ENCODE measurements at places on chromosomes 7 and 10.

GRCh38 chr7:30252885-30253795 lies 31.3 kb upstream of the ZNRF2 start:
- DNase-seq, result no peak

DNA sequence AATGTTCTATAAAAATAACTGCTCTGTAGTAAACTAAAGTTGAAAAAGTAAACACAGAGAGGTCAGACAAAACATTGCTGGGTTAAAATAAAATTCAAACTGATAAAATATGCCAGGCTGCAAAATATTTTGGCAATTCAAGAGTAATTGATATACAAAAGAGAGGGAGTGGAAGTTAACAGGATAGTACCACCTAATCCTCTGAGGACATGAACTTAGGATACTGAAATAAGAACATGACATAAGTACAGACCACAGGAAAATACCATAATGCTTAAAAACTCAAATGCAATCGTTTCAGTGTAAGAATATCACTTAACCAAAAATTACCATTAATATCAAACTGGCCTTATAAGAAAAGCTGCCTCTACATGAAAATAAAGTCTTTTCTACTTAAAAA lies 37.6 kb upstream of the GPR22 start:
- DNase-seq, result no peak

GRCh38 chr10:20616056-20616671 lies 280.9 kb downstream of the NEBL start:
- no peak for DNase-seq

DNA sequence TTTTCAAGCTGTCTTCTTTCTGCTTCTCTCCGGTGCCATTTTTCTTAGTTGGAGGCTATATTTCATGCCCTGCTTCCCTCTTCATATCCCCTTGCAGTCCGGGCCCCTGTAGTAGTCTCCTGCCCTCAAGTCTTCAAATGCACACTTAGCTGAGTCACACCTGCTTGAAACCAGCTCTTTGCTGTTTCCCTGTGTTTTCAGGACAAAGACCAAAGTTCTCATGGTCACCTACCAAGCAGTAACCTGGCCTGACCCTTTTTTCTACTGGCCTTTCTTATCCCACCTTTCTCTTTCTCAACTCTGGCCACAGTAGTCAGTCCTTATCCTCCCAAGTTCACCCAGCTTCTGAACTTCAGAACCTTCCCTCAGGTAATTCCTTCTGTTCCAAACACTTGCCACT lies 28.5 kb downstream of the GLUD1 start:
- DNase-seq, result no peak

- DNase-seq, result no peak
Measured at GRCh38 chr10:119413093-119413453, 129.4 kb downstream of the RGS10 start.

DNA sequence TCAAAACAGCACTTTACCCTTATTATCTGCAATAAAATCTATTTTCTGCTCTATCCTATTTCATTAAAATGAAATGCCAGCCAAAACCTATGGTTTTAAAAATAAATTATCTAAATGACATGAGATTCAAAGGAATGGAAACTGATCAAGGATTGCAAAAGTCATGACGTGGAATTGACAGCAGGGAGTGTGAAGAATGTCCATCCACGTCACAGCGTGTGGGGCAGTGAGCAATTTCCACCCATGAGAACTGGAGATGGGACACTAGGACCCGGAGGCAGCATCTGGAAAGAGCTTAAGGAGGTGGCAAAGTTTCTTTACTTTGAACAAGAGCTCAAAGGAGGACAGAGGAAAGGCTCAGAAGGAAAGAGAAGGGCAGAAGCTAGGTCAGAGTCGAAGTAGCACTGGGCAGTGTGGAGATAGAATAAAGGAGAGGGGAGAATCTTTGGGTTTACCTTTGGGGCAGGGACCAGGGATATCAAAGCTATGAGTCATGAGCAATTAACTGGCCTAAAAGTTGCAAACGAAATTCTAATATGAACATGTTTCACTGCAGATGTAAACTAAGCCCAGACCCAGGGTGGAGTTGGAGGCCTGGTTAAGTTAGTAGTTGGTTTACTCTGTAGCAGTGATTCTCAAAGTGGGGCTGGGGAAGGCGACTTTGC lies 24.9 kb upstream of the STK17A start:
- no peak for DNase-seq

DNA sequence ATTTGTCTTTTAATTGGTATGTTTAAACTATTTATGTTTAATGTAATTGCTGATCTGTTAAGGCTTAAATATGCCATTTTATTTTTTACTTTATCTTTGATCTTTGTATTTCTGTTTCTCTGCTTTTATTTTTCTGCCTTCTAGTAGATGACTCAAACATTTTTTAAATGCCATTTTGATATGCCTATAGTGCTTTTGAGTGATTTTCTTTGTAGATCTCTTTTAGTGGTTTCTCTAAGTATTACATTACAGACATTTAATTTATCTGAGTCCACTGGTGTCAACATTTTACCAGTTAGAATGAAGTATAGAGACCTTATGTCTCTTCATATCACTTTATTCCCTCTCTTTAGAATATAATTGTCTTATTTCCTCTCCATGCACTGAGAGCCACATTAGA lies 32.7 kb downstream of the IL6 start:
- DNase-seq, result no peak

GRCh38 chr10:118256825-118257570 lies 85.1 kb downstream of the FAM204A start:
- no peak for DNase-seq

DNA sequence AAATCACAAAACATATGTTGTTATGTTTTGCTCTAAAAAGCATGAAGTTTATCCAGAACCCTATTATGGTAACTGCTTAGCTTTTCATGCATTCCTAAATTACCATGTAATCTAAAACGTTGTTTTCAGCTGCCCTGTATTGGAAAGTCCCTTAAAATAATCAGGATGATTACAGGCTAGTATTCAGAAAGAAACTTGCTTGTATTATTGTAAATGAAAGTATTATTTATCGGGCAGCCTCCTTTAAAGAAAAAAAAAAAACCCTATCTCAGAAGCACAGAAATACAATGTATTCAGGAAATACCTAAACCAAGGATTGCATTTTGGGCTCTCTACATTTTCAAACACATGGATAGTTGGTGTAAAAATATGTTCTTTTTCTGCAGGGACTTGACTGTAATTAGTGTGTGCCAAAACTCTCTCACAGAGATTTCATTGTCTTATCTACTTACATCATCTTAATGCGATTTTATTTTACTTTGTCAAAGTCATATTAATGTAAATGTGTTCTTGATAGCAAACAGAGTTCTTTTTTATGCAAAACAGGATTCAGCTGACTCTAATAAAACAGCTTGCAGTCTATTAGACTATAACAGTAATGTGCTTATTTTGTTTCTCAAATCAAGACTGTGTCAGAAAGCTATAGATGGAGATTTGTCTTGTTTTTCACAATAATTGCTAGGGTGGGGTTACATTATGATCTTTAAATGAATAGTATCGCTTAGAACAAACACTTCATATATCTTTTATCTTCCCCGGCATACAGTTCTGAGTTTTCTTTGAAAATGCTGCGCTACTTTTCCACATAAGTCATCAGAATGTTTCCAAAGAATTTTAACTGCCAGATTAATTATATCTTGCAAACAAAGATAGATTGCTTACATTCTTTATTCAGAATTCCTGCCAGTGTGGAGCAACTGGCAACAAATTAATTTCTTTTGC lies 65.3 kb upstream of the ARID5B start:
- no peak for DNase-seq

GRCh38 chr7:155863721-155864151 lies 51.5 kb upstream of the SHH start:
- no peak for DNase-seq

DNA sequence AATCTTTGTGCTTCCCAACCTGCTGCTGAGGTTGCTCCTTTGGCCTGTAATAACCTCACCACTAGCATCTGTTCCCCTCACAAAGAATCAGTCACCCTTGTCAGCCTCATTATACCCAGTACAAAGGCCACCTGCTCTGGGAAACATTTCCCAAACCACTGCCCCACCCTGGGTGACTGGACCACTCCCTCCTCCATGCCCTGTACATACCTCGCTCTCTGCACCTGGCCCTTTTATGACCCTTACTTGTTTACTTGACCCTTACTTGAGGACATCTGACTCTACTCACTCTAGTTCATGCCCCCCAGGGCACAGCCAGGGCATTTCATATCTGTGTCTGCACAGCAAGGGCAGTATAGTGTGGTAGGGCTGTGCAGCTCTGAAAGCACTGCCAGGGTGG lies 21.4 kb upstream of the AOC1 start:
- no peak for DNase-seq

GRCh38 chr7:41756650-41757182 lies 53.8 kb upstream of the INHBA start:
- no peak for DNase-seq

- DNase-seq, result no peak
Measured at GRCh38 chr10:11617233-11617632, 5.8 kb upstream of the USP6NL start.

GRCh38 chr7:87316097-87316700 lies 29.3 kb upstream of the CROT start:
- DNase-seq, result no peak

- no peak for DNase-seq
Measured at GRCh38 chr10:101464599-101464998, 110.6 kb downstream of the BTRC start.

- no peak for DNase-seq
Measured at GRCh38 chr7:98656899-98657298, 39.8 kb downstream of the NPTX2 start.

- DNase-seq, result no peak
Measured at GRCh38 chr7:86158111-86158510, 485.6 kb upstream of the GRM3 start.

- no peak for DNase-seq
Measured at GRCh38 chr7:108270385-108271015, 140.3 kb upstream of the LAMB4 start.

DNA sequence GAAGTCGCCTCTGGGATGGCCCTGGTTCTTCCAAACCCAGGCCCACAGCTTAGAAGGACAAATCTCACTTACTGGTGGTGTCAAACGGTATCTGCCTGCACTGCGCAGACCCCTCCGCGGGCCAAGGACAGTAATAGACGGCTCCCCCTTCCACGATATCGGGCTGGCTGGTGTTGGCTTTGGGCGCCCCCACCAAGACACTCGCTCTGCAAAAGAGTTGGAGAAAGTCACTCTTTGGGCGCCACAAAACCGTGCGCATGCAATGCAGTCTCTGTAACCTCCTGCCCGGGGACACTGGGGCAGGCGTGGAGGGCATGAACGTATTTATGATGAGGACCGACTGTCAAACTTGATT lies 1.1 kb downstream of the ITGA8 start:
- no peak for DNase-seq

- DNase-seq, result no peak
Measured at GRCh38 chr7:141992156-141992555, 3.5 kb upstream of the MGAM start.
